Activated naive CD4-positive, alpha-beta T cell treated with anti-CD3 and anti-CD28 coated beads, Interleukin-2, amount 10 ng/mL, durations not matched to agents 7 days and 5 days (primary cell): ENCODE measurements at places on chromosomes 2 and 18.

GRCh38 chr18:59996370-59996966 lies 96.7 kb downstream of the PMAIP1 start:
- DNase-seq: no peak

- DNase-seq: no peak
These were observed 34.7 kb downstream of the LRRTM1 start for GRCh38 chr2:80269806-80270205.

- no peak for DNase-seq
These were observed 123.3 kb upstream of the SH3BP4 start for GRCh38 chr2:234828382-234829073.

GRCh38 chr2:204072443-204073324 lies 136.1 kb downstream of the ICOS start:
- peak; percentile 81 for DNase-seq

DNA sequence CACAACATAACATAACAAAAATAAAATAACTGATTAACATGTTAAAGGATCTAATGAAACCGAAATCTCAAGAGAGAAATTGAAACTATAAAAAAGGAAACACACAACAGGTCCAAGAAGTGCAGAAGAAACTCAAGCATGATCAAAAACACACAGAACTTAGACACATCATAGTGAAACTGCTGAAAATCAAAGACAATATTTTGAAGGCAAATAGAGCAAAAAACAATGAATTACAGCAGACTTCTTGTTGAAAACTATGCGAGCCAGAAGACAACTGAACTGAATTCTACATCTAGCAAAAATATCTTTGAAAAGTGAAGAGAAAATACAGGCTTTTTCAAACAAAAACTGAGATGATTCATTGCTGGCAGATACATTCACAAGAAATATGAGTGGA lies 61.3 kb downstream of the UGP2 start:
- no peak for DNase-seq

DNA sequence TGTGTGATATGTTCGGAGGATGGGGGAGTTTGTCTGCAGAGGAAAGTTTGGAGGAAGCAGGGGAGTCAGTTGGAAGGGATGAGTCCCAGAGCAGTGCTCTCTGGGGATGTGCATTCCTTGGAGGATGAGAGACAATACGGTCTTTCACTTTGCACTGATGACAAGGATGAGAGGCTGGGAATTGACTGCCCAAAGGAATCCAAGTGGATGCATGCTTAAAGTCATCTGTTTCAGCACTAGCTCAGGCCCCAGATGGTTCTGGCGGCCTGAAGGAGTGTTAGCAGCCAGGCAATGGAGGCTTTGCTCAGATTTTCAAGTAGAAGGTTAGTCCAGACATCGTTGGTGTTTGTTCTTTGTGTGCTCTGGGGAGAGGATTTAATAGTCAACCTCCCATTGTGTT lies 100.2 kb downstream of the CRIM1 start:
- no peak for DNase-seq
